NCI-H2081 (cell line): ENCODE measurements at places on chromosomes 11 and 22.

DNA sequence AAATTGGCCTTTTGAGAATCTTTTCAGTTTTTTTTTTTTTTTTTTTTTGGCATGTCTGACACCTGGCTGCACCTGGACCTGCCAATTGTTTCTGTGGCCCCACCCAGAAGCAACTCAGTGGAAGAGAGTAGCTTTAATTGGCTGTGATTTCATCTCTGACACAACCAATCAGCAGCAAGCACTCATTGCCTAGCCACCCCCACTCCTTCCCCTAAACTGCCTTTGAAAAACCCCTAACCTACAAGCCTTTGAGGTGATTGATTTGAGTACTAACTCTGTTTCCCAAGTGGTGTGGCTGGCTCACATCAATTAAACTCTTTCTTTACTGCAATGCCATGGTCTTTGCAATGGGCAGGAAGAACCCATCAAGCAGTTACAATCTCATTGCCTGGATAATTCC lies 98.2 kb upstream of the CHORDC1 start:
- DNase-seq, result no peak

DNA sequence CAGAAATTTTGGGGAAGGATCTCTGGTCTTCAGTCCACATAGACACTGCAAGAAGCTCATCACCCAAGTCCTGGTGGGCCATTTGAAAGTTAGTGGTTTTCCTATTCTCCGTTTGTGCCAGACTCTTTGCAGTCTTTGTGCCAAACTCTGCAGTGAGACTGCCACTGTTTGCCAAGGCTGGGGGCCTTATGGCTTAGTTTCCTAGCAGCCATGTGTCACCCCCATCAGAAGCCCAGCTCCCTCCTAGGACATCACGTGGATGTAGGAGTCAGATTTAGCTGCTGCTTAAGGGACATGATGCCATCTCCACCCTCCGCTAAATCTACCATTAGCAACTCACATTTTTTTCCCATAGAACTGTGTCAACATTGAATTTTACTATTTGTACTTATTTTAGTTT lies 220.0 kb downstream of the C11orf91 start:
- DNase-seq, result no peak

DNA sequence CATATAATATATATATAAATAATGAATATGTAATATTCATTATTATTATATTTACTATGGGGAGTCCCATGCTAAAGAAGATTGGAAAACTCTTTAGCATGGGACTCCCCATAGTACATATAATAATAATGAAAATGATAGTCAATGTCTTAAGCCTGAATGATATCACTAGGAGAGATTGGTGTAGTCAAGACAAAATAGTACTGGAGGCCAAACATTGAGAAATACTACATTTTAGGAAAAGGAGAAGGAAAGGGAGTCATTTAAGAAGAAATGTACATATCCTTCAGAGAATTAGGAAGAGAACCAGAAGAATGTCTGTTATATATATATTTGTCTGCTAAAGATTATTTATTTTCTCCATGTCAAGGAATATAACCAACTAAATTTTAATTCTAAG lies 5.0 kb upstream of the VWA5A start:
- DNase-seq, result no peak

GRCh38 chr11:43992834-43993637 lies 50.6 kb downstream of the C11orf96 start:
- no peak for DNase-seq

GRCh38 chr11:61126256-61126655 lies 24.0 kb downstream of the CD5 start:
- DNase-seq, result no peak

GRCh38 chr11:126140201-126140925 lies 71.1 kb downstream of the RPUSD4 start:
- no peak for DNase-seq

GRCh38 chr11:118234833-118235232 lies 10.0 kb upstream of the JAML start:
- no peak for DNase-seq

DNA sequence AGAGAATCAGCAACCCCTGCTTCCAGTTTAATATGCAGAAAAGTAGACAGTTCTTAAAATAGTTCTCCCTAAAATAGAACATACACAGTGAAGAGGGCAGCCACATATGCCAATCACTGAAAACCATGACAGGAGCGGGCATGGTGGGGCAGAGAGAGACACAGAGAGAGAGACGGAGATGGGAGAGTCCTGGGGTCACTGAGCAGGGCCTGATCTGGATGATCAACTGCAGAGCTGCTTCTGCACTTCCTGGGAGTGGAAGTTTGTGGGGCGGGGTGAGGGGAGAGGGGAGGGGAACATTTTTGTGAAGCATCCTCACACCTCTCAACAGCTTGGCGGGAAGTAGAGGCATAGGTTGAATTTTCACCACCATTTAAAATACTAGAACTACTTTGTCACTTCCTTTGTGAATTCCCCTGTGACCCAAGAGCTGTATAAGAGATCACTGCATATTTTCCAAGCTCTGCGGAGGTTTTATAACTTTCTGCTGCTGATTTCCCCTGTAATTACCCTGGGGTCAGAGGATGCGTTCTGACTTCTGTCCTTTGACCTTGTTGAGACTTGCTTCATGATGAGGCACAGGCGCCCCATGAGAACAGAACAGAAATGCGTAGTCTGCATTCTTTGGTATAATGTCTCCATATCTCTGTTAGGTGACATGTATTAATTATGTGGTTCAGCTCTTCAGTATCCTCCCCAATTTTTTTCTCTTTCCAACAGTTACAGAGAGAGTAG lies 419.4 kb downstream of the BRD1 start:
- no peak for DNase-seq

DNA sequence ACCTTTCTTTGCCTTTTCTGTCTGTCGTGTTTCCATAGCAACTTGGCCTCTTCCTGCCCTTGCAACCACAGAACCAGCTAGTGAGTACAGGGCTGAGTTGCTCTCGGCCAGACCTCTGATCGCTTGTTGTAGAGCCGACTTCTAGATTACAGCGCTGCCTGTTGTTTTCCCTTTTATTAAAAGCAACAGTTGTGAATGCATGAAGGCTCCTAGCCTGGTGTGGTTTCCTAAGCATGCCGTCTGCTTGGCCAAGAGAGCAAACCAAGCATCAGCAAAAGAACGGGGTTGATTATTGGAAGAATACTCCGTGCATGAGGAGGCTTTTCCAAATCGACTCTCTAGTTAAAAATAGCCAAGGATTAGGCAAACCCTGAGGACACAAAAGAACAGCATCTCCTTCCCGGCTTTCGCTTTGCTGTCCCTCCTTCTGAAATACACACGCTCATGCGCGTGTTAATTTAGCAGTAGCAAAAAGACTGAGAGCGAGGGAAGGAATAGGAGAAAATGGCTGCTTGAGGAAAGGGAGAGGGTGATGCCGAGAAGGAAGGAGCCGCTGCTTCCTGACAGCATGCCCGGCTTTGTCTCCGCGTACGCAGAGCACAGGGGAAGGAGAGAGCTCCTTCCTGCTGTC lies 71.5 kb upstream of the TTC12 start:
- DNase-seq, result no peak

DNA sequence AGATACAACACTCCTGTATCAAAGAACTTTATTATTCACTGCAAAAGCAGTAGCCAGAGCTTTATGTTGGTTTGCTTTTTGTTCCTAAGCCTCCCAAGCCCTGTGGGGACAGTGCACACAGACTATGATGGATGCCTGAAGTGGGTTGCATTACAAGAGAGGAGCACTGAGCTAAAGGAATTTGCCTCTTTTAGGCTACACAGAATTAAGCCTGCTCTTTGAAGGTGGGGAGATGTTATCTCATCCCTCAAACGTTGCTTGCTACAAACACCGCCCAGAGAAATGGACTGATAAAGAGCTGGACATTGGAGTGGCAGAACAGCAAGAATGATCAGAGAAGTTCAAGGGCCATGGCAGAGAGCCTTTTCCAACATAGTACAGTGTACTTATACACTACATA lies 2.5 kb upstream of the POGLUT3 start:
- DNase-seq, result no peak

GRCh38 chr11:123798513-123799252 lies 7.5 kb downstream of the OR6M1 start:
- DNase-seq, result no peak

GRCh38 chr22:48975316-48975741 lies 852.3 kb downstream of the BRD1 start:
- no peak for DNase-seq

GRCh38 chr11:1727096-1727690 lies 23.2 kb downstream of the IFITM10 start:
- DNase-seq, result no peak

DNA sequence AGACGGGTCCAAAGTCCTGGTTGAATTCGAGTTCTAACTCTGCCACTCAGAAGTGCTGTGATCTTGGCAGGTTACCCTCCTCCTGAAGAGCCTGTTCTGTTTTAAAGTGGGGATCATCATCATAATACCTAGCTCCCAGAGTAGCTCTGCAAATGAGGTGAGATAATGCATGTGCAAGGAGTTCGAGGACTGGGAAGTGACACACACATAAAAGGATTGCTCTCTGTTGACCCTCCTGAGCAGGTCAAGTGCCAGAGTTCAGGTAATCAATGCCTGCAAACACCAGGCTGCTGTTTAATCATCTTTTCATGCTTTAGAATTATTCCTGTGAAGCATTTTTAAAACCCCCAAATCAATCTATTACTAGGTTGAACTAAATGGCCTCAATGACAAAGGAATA lies 19.9 kb downstream of the RCN1 start:
- DNase-seq, result no peak

- no peak for DNase-seq
These were observed 125.0 kb downstream of the SIK3 start for GRCh38 chr11:116973270-116973669.

- DNase-seq, result no peak
These were observed 1230.8 kb downstream of the LRRC4C start for GRCh38 chr11:40228662-40229061.

DNA sequence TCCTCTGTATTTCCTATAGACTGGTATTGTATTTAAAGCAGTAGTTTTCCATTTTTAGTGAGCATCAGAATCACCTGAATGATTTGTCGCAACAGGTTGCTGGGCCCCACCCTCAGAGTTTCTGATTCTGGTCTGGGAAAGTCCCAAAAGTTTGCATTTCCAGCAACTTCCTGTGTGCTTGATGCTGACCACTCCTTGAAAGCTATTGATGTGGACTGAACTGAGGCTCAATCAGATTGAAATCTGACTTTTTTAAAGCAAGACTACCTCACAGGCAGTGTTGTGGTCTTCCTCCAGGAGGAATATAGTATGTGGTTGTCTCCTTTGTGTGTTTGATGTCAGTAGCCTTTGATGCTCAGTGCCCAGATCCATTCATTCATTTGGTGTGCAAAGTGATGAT lies 17.2 kb upstream of the MPZL2 start:
- DNase-seq, result no peak

DNA sequence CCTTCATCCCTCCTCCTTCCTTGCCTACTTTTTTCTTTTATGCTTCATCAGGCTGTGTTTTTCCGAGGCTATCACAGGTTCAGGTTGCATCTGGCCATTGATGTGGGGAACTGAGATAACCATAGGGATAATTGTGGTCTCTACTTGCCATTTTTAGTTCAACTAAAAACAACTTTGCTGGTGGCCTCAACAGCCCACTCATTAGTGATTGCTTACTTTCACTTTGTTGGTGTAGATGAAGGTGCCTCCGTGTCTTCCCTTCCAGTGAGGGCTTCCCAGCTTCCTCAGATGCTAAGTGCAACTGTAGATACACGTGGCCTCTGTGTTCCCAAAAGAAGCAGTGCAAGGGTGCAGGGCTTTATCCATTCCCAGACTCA lies 35.0 kb downstream of the KCNJ1 start:
- DNase-seq, result no peak

DNA sequence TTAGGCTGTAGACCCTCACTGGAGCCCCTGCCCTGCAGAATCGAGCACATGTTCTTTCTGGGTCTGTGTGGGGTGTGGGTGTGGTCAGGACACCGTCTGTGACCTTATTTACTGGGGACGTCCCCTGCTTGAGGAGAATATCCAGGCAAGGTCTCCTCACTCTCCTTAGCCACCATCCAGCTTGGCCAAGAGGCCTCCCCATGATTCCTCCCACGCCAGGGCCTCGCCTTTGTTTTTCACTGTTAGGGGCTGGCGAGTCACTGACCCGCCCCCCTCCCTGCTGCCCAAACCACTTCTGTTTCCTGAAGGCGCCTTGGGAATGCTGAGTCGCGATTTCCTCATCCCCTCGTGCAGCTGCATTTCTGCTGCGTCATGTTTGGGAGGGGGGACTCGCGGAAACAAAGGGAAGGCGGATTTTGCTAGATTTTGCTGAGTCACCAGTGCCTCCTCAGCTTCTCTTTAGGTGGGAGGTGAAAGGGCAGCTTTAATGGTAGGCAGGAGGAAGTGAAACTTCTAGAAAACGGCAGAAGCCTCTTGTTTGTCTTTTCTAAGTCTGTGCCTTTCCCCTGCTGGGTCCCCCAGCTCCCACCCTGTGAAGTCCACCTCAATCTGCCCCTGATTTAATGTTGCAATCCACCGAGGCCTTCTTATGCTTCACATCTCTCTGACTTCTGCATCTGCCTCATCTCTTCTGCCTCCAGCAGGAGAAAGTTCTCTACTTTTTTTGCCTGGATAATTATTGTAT lies 4.0 kb upstream of the HMOX1 start:
- peak; percentile 4 for DNase-seq

GRCh38 chr11:72066855-72067254 lies 13.5 kb downstream of the NUMA1 start:
- DNase-seq, result no peak

- DNase-seq, result no peak
These were observed 39.8 kb upstream of the RPS13 start for GRCh38 chr11:17117262-17117661.

DNA sequence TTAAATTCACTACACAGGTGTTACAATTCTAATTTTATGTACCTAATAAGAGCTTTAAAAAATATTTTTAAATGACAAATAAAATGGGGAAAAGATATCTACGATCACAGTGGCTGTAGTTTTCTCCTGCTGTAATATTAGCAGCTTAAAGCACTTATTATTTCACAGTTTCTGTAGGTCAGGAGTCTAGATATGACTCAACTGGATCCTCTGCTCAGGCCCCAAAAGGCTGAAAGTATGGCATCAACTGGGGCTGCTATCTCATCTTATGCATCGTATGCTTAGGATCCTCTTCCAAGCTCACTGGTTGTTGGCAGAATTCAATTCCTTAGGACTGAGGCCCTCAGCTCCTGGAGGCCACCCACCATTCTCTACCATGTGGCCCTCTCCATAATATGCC lies 12.8 kb downstream of the FBXO3 start:
- DNase-seq, result no peak

GRCh38 chr22:25672289-25673084 lies 69.5 kb upstream of the MYO18B start:
- DNase-seq, result no peak
